ENCODE measurements at places on chromosomes 13 and 19. TPM values are rescaled to one million over a fixed set of nuclear protein-coding genes. Genes with fewer than 3 reads are reported as not detected.

DCLK1 gene
- total RNA-seq = 5.5 TPM

KLK12 gene
- total RNA-seq = not detected

CD70 gene
- 144 TPM for total RNA-seq

GPR183 gene
- total RNA-seq = 0.30 TPM

ITPKC gene
- total RNA-seq = 5.2 TPM

ICAM5 gene
- total RNA-seq = 1.9 TPM

LRRC25 gene
- not detected for total RNA-seq

POGLUT2 gene
- 12.7 TPM for total RNA-seq

NDUFA13 gene
- 134 TPM for total RNA-seq

CGB2 gene
- not detected for total RNA-seq

KCNRG gene
- 0.55 TPM for total RNA-seq

- no peak for DNase-seq
These were observed 6.7 kb downstream of the REEP6 start for GRCh38 chr19:1497578-1498235.

GRCh38 chr19:6890401-6890913 is 3.1 kb downstream of the ADGRE1 start:
- no peak for DNase-seq

- no peak for DNase-seq
These were observed 137.6 kb downstream of the FLT1 start for GRCh38 chr13:28357247-28357825.

GRCh38 chr13:59447846-59448620 is 715.7 kb downstream of the DIAPH3 start:
- no peak for DNase-seq

- DNase-seq = no peak
These were observed 38.7 kb upstream of the TPM4 start for GRCh38 chr19:16037424-16038195.

DNA sequence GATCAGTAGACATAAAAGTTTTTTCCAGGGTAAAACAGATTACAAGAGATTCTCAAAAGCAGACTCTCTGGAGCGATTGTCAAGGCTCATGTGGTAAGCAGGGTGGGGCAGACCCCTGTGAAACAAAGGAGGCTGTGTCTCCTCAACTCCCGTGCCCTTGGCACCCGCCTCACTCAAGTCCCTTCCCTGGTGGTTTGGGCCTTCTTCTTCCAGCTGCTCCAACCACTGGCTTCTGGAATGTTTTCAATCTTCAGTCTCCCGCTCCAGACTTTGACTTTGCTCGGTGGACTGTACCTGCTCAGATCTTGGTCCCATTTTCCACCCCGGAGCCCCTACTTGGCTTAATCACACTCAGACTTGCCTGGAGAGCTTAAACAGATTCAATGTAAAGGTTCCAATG is 74.8 kb upstream of the STK24 start:
- DNase-seq = no peak

DNA sequence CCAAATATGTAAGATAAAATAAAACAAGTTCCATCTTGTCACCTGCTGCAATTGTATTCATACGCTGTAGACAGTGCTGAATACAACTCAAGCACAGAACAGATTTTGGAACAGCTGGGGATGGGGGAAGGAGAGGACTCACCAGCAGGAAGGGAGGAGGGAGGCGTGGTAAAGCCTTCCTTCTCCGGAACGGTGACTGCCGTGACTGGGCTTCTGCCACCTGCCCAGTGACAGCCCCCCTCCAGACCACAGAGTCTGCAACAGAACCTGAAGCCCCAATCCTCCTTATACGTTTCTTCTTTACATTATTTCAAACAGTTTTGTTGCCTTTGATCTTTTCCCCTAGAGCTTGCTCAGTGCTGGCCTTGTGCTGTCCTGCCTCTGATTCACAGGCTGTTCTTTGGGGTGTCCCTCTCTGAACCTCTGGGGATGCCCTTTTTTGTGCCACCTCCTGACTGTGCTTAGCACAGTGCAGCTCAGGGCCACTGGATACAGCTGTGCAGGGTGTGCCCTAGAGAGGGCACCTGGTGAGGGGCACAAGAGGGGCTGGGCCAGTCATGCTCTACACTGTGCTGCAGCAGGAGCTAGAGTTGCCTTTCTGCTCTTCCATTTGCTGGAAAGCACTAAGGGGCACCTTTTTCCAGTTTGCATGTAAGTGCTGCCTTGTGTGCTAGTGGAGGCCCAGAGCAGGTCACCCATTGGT is 213.0 kb downstream of the ZIC5 start:
- DNase-seq = no peak

- no peak for DNase-seq
These were observed 3.8 kb downstream of the ZAR1L start for GRCh38 chr13:32311188-32311897.

DNA sequence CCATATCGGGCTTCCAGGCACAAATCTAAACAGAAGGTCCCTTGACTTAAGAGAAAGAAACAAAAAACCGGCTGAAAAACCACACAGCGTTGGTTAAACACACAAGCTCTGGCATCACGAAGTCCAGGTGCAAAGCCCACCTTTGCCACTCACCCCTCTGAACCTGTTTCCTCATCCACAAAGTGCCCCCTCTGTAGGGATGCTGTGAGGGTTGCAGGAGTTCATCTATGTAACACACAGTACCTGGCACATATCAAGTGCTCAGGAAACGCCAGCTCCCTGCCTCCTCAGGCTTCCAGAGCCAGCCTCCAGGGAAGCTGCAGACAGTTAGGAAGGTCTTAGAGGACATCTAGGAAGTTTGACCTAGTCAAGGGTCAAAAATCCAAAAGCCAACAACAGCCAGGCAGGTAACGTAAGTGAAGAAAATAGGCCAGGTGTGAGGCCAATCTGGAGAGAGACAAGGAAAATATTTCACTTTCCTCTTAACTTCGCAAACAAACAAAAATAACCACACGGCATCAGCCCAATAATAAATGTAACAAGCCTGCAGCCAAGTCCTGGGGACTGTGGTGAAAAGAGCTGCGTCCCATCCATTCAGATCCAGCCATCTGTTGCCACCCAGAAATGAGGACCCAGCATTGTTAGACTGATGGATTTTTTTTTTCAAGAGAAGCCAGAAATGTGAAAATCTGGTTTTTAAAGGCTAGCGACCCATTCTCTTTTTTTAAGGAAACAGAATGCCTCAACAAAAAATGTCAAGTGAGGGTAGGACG is 10.0 kb downstream of the KDELR1 start:
- DNase-seq = no peak

DNA sequence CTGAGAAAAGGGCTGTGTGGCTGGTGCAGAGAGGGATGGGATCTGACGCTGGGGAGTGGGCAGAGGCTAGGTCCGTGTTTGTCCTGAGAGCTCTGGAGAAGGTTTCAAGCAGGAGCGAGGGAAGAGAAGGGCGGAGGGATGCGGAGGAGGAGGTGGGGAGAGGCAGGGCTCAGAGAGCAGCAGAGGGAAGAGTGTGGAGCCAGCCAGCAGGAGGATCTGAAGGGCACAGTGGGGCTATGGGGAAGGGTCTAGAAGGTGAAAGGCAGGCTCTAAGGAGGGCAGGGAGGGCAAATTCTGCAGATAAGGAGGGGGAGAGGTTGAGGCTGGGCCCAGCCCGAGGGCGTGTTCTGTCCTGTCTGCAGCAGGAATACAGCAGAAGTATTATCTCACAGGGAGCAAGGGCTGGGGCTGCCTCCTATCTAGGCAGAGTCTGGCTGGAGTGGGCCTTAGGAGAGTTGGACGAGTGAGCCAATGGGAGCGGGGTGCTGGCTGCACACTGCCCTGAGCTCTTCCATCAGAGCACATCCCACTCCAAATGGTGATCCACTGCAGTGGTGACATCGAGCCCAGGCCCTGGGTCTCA is 6.1 kb downstream of the AP2A1 start:
- no peak for DNase-seq

DNA sequence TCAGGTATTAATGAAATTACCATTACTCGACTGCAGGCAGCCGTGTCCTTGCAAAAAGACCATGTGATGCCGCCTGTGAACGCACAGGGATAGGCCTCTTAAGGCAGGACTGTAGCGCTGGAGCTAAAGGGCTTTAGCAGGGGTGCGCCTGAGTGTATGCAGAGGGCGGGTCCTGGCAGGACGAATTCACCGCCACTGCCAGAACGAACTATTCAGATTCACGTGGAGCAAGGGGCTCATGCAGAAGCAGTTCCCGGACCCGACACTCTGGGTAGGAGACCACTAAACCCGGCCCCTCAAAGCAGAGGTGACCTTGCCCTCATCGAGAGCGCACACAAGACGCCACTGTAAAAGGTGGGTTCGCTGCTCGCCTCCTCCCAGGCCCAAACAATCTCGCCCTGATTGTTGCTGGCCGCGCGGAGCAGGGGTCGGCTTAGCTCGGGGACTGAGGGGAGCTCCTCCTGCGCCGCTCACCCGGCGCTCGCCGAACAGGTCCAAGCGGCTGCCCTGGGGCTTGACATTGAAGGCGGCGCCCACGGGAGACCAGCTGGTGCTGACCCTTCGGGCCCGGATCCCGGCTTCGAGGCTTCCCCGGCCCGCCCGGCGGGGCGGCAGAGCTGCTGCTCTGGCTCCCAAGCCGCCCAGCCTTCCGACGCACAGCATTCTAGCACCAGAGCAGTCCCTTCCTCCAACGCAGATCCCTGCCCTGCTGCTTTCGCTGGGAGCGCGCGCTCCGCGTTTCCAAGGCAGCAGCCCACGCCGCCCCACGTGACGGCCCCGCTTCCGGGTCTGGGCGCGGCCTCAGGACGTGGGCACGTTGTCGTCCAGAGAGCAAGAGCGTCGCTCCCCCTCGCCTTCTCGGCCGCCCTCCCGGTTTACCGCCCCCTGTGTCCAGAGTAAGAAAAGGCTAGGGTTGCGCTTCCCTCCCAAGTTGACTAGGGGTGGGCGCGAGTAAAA is at the start of gene MIPEP:
TSS of gene MIPEP (minus strand) at position 743 of the 957 bp plus-strand sequence. CDS start at position 663, 80 bp downstream.
- peak; percentile 86 for DNase-seq

- no peak for DNase-seq
These were observed 127.3 kb upstream of the EDNRB start for GRCh38 chr13:78045916-78046315.

GRCh38 chr13:31204592-31204991 is 4.8 kb downstream of the B3GLCT start:
- no peak for DNase-seq

GRCh38 chr13:80666782-80667552 is 326.0 kb upstream of the SPRY2 start:
- no peak for DNase-seq

DNA sequence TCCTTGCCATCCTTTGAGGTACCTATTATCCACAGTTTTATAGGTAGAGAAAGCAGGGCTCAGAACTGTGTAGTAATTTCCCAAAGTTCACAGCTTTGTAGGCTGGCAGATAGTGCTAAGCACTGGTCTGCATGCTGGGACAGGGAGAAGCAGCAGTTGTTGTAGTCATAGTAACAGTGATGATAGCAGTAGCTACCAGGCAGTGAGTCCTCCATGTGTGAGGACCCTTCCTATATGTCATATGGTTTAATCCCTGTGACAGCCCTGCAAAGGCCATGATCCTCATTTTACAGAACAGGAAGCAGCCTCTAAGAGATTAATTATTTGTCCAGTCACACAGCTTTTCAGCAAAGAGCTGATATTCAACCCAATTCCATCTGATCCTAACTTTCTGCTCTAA is 21.0 kb downstream of the SERP2 start:
- DNase-seq = no peak

DNA sequence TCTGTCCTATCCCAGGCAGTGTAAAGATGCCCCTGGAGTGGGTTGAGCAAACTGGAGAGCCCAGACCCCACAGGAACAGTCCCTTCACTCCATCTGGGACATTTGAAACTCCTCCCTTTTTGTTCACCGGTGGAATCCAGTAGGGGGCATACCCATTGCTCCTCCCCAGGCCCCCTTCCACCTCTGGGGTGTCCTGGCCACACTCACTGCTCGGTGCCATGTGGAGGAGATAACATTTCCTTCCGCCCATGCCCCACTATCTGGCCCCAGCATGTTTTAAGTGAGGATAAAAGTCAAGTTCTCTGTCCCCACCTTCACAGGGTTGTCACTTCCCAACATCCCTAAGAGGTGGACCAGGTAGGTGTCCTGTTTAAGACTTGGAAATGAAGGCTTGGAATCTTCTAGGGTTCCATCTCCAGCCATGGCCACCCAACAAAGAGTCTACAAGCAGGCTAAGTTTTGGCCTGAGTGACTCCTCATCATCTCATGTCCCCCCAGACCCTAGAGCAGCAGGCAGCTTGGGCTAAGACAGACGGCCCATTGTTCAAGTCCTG is 9.3 kb downstream of the ZNF526 start:
- no peak for DNase-seq

GRCh38 chr19:33263325-33264023 is 37.8 kb upstream of the SLC7A10 start:
- no peak for DNase-seq

GRCh38 chr13:84445776-84446175 is 563.5 kb upstream of the SLITRK1 start:
- no peak for DNase-seq

DNA sequence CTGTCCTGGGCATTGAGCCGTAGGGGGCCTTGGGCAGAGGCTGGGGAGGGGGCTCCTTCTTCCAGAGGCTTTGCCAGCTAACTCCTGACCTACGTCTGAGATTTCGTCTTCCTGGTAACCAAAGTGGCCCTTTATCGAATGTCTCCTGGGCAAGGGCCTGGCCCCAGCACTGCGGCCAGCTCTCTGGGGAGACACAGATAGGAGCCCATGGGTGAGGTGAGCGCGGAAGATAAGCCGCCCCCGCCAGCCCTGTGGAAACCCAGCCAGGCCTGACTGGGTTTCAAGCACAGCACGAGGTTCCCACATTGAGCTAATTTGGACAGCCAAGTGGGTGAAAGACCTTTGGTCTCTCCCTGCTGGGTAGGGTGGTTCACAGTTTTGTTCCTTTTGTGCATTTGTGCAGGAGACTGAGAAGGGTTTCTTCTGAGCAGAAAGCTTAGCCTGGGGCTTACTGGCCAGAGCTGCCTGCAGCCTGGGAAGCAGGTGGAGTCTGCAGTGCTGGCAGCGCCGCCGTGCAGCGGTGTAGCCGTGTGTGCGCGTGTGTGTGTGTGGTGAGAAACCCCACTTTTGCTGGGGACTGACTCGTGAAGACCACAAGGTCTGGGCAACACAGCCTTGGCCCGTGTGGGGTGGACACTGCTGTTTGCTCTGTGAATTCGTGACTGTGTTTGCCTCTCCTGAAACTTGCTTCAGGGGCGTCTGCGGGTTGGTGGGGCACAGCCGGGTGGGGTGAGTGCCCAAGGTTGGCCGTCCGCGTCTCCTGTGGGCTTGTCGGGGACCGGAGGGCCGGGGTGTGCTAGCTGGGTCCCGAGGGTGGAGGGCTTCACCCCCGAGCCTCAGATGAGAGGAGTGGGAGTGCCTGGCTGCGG is 2.5 kb downstream of the BSG start:
- no peak for DNase-seq

GRCh38 chr13:113493315-113493951 is 2.9 kb upstream of the DCUN1D2 start:
- DNase-seq = peak; percentile 81

DNA sequence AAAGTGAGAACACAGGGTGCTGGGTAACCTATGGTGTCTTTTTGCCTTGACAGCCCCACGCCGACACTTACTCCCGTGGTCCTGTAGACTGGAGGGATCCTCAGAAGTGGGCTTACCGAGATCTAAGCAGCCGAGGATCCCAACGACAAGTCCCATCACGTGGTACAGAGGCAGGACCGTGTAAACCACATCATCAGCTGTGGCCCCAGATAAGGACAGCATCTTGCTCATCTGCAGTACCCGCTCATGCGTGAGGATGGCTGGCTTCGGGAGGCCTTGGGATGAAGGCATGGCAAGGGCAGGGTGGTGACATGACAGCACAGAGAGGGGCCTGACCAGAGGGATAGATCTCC is 2.1 kb downstream of the SLC27A5 start:
- DNase-seq = no peak

Measured in NCI-H460 (cell line).